ENCODE measurements at places on chromosomes 7 and 10.

GRCh38 chr7:2431260-2431867 is 28.0 kb downstream of the CHST12 start:
- peak; percentile 37 for DNase-seq

DNA sequence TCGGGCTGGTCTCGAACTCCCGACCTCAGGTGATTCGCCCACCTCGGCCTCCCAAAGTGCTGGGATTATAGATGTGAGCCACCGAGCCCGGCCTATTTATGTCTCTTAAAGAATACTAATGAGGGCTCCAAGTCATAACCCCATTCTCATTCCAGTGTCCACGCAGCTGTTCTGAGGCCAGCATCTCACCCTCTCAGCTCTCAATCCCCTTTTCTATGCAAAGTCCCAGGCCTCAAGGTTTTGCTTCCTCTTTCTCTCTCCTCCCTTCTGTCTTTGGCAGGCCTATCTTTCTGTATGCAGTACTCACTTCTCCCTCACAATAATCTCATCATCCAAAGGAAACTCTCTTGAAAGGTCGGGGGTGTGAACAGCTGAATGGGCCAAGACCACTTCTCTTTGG is 28.0 kb upstream of the VSIR start:
- DNase-seq, result no peak

GRCh38 chr7:17879075-17879661 is 61.1 kb downstream of the SNX13 start:
- no peak for DNase-seq

DNA sequence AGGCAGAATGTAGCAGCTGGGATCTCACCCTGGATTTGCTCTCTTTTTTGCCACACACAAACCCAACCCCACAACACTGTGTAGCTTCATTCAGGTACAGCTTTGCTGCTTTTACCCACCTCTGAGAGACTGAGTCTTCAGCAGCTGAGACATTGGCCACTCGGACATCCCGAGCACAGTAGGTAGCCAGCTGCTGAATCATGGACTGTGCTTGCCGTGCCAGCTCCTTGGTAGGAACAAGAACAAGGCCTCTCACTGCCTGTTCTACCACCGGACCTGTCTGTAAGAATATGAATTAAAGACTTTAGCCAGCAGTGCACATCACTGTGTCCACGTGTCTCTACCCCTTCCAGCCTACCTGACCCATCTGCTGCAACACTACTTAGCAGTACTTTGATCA is 937 bp downstream of the DDX56 start:
- no peak for DNase-seq
